Endodermal cell (in vitro differentiated cells): ENCODE measurements at places on chromosomes 6 and 20. TPM values are rescaled to one million over a fixed set of nuclear protein-coding genes. Genes with fewer than 3 reads are reported as not detected.

Gene GJA10
- total RNA-seq: 0.36 and 0.42 TPM in 2 replicates

Gene TBXT
- 0.77 to 2.3 TPM (median 2.3 TPM) in 3 replicates for total RNA-seq

Gene GPLD1
- total RNA-seq: 4.7 to 7.9 TPM (median 7.5 TPM) in 3 replicates

Gene ZFP57
- total RNA-seq: 0.56 and 0.59 TPM in 2 replicates
